ENCODE measurements at places on chromosomes 12 and 14. TPM values are rescaled to one million over a fixed set of nuclear protein-coding genes. Genes with fewer than 3 reads are reported as not detected.

DNA sequence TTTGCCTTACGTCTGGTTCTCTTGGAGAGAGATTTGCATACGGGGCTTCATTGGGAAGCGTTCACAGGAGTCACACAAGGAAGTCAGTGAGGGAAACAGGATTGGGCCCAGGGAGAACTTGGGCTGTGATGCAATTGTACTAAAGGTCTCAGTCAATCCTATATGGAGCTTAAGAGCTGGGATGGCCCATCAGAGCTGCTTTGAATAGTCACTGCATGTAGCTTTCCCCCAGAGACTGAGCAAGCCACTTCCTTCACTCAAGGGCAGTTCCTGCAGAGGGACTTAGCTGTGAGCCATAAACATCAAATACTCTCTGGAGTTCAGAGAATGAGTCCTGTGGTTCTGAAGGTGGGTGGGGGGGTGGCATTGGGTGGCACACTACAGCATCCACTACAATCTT is 605.4 kb downstream of the MED13L start:
- DNase-seq: no peak

YBX3 gene
- 267 TPM for total RNA-seq

DNA sequence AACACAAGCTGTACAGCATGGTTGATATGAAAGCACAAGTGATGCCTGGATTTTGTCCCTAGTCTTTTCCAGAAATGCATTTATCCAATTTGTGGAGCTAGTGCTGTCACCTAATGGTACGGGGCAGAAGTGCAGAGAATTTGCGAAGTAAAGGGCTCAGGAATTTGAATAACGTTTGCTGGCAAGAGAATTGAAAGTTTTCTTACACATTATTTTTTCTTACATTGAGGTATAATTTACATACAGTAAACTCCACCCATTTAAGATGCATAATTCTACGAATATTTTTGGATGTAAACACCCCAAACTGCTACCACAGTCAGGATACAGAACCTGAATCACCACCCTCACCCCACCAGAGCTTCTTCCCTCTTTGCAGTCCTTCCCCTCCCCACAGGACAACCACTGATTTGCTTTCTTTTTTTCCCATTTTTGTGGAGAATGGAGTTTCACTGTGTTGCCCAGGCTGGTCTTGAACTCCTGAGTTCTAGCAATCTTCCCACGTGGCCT is 3.5 kb downstream of the AICDA start:
- no peak for DNase-seq

ASIC1 gene
- 3.9 TPM for total RNA-seq

KLHDC1 gene
- total RNA-seq: 4.5 TPM

DNA sequence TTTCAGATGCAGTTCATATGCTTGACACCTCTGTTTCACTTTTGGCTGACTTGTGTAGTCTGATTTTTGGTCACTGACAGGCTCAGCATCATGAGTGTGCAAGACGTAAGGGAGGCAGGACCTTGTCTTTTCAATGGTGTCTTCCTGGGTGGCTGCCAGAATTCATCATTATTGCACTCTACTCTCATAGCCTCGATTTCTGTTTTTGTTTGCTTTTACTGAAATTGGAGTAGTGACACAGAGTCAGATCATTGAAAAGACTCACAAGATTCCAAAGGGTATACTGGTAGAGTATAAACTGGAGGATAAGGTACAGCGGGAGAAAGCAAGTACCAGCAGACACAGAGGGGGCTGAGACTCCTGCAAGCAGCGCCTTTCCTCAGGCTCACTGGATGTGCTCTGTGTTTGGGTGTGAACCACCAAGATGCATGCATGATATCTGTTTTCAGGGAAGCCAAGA is 126.3 kb upstream of the FGD4 start:
- no peak for DNase-seq

GRCh38 chr12:75814851-75815754 is 216.5 kb downstream of the PHLDA1 start:
- DNase-seq: no peak

DNA sequence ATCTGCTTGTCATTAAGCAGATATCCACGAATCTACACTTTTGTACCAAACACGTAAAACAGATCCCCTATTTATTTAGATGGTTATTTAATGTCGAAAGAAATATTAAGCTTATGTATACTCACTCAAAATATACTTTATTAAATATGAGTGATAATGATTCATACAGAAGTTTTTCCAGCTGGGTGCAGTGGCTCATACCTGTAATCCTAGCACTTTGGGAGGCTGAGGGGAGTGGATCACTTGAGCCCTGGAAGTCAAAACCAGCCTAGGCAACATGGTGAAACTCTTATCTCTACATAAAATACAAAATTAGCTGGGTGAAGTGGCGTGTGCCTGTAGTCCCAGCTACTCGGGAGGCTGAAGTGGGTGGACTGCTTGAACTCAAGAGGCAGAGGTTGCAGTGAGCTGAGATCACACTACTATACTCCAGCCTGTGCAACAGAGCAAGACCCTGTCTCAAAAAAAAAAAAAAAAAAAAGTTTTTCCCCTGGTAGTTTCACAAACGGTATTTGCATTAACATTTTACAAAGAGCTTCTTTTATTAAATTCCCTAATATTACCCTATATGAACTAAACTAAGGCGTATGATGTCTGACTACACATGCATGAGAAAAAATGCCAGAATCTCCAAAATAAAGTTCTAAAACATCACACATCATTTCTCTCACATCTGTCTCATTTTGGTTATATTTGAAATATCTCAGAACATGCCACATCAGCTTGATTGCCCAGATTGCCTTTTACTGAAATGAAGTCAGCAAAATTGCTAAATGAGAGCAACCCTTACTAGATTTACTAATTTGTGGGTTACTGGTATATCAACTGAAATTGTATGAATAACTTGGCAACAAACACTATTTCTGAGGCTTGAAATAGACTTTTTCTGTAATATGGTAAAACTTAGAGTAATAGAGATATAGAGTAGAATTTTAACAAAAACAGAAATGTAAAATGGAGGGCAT is 74.9 kb downstream of the PAWR start:
- DNase-seq: no peak

GRCh38 chr12:2895051-2895451 is 4.4 kb downstream of the TULP3 start:
- DNase-seq: no peak

DNA sequence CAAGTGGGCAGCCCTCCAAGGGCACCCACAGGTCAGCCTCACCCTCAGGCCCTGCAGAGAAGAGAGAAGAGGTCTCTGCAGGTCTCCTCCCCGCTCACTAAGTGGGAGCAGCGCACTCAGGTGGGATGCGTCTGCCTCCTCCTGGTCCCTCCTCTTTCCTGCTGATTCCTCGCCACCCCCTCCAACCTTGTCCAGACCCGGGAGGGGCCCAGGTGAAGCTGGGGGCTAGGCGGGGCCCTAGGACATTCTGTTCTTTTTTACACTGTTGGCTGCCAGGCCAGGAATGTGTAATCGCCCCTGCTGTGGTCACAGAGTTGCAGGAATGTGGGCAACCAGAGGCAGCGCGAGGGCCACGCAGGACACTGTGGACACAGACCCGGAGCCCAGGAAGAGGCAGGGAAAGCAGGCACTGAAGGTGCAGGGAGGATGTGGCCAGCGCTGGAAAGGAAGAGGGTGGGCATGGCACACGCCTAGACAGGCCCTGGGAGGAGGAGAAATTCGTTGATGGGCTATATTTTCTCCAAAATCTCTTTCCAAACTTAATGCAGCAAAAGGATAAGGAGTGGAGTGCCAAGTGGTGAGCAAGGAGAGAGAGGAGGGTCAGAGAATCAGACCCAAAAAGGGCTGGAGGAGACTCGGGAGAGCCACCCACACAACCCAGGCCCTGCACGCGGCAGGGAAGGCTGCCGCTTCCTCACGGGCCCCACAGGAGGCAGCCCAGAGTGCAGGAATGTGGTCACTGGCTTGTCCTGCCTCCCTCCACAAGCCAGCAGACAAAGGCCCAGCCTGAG is 911 bp upstream of the SCNN1A start:
- DNase-seq: no peak

- no peak for DNase-seq
Measured at GRCh38 chr12:44677724-44678123, 198.4 kb downstream of the NELL2 start.

MYH6 gene
- total RNA-seq: not detected

SYT1 gene
- 2.1 TPM for total RNA-seq

- no peak for DNase-seq
Measured at GRCh38 chr12:96776908-96777307, 130.1 kb upstream of the NEDD1 start.

- DNase-seq: no peak
Measured at GRCh38 chr12:5770727-5771126, 174.3 kb downstream of the ANO2 start.

CD163 gene
- not detected for total RNA-seq

DNA sequence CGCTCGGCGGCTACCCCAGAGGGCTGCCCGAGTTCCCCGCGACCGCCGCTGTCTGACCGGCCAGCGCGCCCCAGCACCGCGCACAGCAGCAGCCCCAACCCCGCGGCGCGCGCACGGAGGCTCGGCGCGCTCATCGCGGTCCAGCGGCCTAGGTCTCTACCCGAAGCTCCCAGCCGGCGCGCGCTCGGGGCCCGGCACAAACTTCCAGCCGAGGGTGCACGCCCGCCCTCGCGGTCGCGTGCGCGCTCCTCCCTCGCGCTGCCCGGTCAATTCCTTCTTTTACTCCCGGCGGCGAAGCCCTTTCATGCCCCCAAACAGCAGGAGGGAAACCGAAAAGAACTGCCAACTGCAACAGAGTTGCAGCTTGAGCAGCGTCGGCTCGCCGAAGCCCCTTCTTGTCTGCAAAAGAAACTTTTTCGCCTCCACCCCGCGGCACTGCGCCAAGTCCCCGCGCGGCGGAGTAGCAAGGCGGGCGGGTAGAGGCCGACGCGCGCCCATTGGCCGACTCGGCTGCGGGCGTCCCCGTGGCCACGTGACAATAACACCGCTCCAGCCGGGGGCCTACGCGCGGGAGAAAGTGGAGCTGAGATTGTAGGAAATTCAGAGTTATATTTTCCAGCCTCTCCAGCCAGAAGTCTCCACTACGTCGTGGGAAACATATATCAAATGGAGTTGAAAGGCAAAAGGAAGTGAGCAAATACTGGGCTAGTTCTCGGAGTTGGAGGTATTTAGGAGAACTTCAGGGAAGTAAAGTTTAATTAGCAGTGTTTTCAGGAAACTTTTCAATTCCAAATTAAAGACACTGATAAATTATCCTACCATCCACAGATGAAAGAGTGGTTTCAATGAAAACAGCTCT is at the start of gene LRIG3:
LRIG3 (minus strand) TSS at position 403 of the 859 bp plus-strand sequence; CDS start at position 134, 269 bp downstream.
- DNase-seq: peak; percentile 99

DNA sequence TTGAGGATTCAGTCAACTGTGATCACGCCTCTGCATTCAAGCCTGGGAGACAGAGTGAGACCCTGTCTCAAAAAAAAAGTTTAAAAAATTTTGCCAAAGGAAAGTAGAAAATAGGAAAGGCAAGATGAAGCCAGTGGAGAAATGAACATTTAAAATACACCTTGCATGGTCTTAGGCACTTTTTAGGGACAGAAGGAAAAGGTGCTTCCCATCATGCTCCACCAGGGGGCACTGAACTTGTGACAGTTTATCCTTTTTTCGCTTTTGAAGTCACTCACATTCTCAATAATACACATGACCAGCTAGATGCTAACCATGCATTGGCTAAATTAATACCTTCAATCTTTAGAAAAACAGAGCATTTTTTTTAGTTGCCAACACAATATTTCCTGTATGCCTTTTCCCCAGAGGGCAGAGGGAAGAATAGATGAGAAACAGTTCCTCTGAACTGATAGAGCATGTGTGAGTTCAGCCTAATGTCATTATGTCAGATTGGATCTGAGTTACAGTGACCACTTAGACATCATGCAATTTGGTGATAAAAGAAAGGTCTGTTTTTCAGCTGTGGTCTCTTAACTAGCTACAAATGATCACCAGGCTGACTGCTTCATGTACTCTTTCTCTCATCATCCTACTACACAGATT is 221.8 kb upstream of the SSTR1 start:
- no peak for DNase-seq

RIN3 gene
- 18.8 TPM for total RNA-seq

GRCh38 chr14:72986857-72987256 is 40.0 kb downstream of the ZFYVE1 start:
- DNase-seq: no peak

- DNase-seq: no peak
Measured at GRCh38 chr14:73757876-73758391, 43.8 kb upstream of the PNMA1 start.

ANKS1B gene
- total RNA-seq: 1.9 TPM

DNA sequence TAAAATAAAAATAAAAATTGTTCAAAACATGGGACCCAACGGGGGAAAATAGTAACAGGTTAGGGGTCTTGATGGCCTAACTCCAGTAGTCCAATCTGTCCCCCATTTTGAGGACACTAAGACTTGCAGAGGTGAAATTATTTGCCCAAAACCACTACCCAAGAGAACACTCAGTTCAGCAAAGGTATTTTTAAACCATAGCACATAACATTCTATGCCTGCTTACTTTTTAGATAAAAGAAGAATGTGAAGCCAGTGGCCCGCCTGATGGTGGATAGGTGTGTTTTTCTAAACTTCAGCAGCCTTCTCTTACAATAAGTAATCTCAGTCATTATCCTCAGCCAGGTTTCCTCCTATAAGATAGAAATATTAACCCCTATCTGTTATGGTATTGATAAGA is 45.5 kb downstream of the ZNF641 start:
- no peak for DNase-seq

- no peak for DNase-seq
Measured at GRCh38 chr12:25843976-25844375, 114.5 kb upstream of the RASSF8 start.

MUCL1 gene
- not detected for total RNA-seq

DNA sequence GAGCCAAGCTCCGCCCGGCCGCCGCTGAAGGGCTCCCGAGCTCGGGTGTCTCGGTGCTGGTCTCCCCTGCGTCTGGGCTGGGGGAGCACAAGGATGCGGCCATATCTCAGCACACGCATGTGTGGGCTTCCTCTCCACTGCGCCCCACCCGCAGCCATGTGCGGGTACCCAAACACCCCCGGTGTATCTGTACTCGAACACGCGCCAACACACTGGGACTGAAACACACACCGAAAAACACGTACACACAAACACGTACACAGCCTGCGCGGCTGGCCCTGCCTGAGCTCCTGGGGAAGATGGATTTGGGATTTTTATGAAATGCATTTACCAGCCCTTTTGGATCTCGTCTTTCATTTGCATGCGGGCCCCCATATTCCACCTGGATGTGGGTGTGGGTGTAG is 897 bp upstream of the TBX3 start:
- DNase-seq: no peak

- DNase-seq: peak; percentile 37
Measured at GRCh38 chr12:3613641-3614395, 122.8 kb downstream of the PRMT8 start.

- DNase-seq: no peak
Measured at GRCh38 chr12:180445-180844, 33.5 kb downstream of the SLC6A12 start.

TC2N gene
- total RNA-seq: 14.4 TPM
